ENCODE measurements at places on chromosomes 1 and 21.

DNA sequence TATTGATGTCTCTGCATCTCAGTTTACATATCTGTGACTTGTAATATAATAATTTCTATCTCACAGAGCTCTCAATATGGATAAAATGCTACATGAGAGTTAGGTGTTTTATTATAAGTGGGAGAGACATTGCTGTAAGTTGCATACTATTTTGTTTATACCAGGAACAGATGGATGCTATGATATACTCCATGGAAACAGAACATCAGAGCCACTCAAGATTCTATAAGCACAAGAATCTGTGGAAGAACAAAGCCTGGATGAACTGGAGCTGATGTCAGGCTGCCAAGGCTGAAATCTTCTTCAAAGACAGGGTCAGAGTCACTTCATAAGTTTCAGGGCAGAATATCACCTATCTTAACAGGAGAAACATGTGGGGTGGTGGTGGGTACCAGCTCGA, 30.2 kb downstream of the DUSP10 start:
- no peak for DNase-seq

GRCh38 chr1:18230321-18230720, 122.7 kb downstream of the IGSF21 start:
- no peak for DNase-seq

- no peak for DNase-seq
These were observed 206.8 kb downstream of the SLC45A1 start for GRCh38 chr1:8524627-8525157.

- no peak for DNase-seq
These were observed 40.3 kb downstream of the FH start for GRCh38 chr1:241479294-241479693.

GRCh38 chr1:240917976-240918375, 306.0 kb upstream of the GREM2 start:
- no peak for DNase-seq

DNA sequence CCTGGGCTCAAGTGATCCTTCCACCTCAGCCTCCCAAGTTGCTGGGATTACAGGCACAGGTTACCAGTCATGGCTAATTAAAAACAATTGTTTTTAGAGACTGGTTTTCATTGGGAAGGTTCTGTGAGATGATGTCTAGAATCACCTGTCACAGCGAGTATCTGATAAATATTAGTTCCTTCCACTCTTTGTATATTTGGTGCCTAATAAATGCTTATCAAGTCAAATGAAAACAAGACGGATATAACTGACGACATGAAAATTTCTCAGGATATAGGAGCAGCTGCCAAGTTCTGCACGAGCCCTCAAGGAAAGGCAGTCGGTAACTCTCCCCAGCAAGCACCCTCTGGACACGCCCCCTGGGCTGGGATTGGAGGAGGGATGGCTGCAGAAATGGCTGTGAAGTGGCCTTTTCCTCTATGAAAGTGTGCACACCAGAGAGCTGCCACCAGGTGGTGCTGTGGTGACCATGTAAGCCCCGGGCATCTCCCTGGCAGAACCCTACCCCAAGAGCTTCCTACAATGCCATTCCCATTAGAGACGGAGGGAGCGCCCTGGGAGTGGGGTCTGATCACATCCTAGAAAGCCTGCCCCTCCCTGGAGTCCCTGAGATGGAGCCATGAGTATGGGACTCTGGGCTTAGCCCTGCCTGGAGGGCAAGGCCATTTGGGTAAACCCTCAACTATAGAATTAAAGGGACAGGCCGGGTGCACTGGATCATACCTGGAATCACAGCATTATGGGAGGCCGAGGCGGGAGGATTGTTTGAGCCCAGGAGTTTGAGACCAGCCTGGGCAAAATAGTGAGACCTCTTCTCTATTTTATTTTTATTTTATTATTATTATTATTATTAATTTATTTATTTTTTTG, 50.9 kb downstream of the HTR6 start:
- DNase-seq: peak; percentile 77

- DNase-seq: no peak
These were observed 129.5 kb upstream of the DSCAM start for GRCh38 chr21:40976198-40977109.

DNA sequence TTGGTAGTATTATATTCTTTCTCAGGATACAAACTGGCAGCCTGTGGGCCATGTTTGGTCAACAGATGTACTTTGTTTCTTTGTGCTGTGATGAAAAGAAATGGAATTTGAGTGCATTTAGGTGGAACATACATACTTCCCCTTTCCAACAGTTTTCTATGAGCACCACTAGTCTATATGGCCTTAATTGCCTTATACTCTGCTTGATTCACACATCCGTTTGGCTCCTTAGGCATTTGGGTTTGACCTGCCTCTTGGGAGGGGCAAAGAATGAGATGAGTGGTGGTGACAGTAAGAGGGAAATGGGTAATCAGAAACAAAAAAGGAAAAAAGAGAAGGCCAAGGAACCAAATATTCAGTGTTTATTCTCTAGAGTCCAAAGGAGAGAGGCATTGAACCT, 17.0 kb downstream of the CFAP126 start:
- no peak for DNase-seq

GRCh38 chr1:201265756-201266155, 17.6 kb upstream of the PKP1 start:
- DNase-seq: no peak

DNA sequence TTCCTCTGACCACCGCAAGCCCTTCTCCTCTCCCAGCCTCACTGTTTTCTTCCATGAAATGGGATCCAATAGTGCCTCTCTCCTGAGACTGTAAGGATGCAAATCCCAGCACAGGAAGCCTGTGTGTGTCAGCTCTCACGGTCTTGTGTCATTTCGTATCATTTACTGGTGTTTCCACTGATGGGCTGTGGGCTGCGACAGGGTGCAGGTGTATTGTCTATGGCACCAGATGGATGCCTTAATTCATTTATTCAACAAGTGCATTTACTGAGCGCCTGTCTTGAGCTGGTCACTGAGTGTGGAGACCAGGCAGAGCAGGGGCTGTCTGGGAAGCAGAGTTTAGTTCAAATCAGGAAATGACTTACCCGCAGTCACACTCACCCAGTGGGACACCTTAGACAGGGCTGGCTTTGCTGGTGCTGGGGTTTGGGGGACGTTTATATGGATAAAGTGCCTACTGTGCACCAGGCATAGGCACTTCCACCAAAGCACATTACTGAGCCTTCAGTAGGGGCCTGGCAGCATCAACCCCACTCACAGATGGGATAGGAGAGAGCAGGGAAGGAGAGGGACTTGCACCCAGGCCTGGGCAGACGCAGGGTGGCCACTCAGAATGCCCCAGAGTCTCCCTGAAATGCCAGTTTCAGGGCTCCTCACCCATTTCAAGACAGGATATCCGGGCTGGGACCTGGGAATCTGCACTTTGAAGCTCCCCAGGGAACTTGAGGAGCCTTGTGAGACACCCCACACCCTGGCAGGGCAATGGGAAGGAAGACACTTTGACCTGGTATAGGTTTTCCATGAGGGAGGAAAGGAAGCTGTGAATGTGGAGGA, 398.9 kb downstream of the MATN1 start:
- DNase-seq: no peak

DNA sequence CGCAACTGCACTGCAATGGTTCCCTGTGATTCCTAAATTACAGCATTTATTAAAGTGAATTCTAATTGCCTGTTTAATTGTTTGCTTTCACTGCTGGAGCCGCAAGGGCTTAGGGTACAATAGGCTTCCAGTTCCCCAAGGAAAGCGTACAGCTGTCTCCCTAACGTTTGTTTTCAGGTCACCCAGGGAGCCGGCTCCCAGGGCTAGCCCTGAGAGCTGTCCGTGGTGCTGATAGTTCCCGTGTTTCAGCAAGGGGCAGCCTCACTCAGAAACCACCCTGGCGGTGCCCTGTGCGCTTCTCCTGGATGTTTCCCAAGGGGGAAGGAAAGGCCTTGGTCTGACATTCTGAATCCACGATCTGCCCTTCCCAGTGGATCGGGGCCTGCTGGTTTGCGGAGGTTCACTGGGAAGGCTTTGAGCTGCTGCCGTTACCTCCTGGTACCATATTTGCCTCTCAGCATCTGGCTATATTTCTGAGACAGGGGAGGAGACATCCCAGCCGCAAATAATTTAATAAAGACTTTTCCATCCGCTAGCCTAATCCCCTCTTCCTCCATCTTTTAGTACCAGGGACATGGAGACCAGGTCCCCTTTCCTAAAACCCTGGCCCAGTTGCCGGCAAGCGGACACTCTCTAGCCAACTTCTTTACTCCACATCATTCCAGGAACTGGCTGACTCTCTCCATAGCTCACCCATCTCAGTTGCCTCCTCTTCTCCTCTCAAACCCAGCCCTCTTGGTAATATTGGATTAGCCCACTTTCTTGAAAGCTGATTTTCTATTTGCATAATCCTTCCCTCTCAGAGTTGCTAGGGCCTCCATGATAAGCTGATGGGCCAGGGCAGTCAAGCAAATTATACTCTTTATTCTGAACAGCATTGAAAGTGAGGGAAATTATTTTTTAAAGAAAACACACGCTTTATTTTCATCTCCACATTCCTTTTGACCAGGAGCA, 149.0 kb downstream of the IGSF21 start:
- DNase-seq: no peak

DNA sequence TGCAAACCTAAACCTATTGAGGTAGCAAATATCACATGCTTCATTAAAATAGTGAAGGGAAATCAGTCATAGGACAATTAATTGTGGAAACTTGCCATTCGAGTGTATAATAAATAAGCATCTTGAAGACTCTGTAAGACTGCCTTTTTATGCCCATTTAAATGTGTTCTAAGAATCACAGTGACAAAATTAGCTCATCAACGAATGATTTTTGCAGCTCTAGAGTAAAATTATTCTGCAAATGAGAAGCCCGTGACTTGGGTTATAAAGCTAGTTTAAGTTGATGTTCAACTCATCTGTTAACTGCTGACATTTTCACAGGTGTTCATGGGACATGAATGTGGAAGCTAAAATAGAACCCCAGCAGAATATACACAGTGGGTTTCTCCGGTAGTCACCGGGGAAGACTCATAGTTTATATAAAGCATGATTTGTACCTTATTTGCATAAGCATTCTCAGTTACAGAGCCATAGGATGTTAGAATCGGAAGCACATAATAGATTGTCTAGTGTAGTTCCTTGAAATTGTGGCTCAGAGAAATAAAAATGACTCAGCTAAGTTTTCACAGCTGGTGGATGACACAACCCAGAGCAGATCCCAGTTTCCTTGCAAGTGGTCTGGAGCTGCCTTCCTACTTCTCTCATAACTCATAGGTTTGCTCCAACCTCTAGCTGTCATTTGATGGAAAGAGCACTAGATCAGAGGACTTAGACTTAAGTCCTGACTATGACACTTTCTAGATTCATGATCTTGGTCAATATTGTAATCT, 107.3 kb downstream of the UCHL5 start:
- DNase-seq: no peak

- DNase-seq: no peak
These were observed 51.6 kb upstream of the ZC3H11B start for GRCh38 chr1:219664310-219665029.

DNA sequence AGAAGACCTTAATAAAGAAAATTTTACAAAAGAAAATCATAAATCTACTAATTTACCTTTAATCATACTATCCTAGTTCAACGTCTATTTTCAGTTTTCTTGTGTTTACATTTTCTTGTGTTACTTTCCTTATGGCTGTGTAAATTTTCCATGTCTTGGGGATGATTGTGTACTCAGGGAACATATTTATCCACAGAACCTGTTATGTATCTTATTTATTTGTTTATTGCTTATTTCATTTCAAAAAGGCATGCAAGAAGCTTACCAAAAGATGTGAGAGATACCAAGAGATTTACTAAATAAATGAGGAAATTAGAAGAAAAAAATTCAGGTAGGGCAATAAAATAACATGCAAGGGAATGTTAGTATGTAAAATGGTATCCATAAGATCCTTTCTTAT, 22.8 kb downstream of the PBX1 start:
- DNase-seq: no peak

- DNase-seq: no peak
These were observed 15.5 kb downstream of the LRIF1 start for GRCh38 chr1:110948038-110948810.

DNA sequence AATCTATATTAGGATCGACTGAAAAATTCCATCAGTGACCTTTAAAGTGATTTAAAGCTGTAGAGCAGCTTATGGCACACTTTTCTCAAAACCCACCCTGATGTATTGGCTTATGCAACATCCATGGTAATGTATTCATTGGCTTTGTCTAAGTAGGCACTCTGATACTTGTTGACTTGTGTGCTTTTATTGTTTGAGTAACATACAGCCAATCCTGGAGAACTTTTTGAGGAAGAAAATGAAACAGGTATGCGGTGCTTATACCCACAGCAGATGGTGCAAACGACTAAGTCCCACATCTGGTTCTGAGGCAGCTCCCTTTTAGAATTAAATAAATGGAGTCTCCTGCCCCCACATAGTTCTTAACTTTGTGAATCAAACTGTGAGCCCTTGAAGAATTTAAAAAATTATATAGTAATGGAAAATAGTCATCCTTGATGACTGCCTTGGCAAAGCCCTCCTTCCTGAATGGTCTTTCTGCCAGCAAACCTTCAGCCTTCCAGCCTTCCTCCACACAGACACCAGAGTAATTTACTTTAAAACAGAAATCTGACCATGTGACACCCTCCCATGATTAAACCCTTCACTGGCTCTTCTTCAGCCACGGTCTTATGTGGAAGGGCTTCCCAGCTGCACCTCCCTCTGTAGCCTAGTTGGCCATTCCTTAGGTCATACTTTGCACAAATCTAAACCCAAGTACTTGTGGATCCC, 116.0 kb downstream of the BCAR3 start:
- no peak for DNase-seq

DNA sequence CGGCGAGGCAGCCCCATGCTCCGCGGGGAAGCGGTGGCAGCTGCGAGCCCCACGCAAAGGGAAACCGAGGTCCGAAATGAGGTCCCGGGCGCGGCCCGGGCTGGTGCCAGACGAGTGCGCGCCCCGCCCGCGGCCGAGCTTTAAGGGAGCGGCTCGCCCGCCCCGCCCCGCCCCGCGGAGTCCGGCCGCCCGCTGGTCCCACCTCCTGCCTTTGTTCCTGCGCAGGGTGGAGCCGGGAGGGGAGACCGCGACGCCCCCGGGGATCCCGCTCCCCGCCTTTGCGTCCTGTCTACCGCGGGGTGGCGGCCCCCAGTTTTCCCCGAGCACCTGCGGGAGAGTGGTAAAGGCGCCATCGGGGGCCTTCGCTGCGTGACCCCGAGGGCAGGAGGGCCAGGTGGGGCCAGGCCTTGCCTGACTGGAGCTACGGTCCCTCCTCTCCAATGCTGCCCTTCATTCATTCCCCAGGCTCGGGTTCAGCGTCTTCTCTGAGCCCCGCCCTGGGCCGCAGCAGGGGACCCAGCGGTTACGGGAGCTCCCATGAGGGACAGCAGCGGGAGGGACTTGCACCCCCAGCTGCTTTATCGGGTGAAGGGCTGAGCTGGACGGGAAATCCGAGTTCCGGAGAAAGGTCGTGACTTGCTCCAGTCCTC, at the start of gene HES2:
Gene HES2, minus strand, starts transcription at position 116 of the 650 bp plus-strand sequence. Its CDS starts 99 bp downstream, at position 17.
- no peak for DNase-seq

DNA sequence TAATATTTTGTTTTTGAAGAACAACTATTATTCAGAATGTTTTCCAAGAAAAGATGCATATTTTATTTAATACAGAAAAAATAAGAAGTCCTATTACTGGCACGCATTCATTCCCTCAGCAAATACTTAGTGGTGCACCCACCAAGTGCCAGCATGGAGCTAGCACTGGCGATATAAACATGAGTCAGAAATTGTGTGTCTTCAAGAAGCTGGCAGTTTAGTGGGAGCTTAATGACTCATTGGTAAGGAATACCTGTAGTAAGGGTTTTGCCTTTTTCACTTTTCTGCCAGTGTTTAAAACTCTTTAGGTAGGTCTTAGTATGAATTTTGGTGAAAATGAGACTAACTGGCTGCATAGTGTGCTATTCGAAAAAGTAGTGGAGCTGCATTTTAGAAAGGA, 6.3 kb downstream of the MAGI3 start:
- no peak for DNase-seq

GRCh38 chr1:96370757-96371156, 350.8 kb upstream of the PTBP2 start:
- DNase-seq: no peak

Data from SHP77 treated with DMSO at 0.1 percent for 48 hours (cell line).